ENCODE measurements at places on chromosomes 13 and 19.

DNA sequence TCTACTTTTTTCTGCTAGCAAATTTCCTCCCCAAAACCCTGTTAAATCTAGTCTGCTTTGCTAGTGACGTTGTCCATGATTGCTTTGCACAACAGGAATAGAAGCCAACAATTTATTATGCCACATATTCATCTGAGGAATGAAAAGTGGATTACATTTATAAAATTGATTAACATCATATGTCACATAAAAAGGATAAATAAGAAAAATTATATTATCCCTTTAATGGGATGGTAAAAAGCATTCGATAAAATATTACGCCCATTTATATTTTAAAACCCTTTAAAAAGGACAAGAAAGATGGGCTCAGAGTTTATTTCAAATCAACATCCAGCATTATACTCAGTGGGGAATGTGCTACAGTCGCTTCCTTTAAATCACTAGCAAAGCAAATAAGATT is 991.7 kb downstream of the DIAPH3 start:
- DNase-seq, result no peak

- DNase-seq, result no peak
These were observed 11.8 kb downstream of the FXYD5 start for GRCh38 chr19:35166100-35167063.

- no peak for DNase-seq
These were observed 218.7 kb downstream of the POSTN start for GRCh38 chr13:37379841-37380240.

DNA sequence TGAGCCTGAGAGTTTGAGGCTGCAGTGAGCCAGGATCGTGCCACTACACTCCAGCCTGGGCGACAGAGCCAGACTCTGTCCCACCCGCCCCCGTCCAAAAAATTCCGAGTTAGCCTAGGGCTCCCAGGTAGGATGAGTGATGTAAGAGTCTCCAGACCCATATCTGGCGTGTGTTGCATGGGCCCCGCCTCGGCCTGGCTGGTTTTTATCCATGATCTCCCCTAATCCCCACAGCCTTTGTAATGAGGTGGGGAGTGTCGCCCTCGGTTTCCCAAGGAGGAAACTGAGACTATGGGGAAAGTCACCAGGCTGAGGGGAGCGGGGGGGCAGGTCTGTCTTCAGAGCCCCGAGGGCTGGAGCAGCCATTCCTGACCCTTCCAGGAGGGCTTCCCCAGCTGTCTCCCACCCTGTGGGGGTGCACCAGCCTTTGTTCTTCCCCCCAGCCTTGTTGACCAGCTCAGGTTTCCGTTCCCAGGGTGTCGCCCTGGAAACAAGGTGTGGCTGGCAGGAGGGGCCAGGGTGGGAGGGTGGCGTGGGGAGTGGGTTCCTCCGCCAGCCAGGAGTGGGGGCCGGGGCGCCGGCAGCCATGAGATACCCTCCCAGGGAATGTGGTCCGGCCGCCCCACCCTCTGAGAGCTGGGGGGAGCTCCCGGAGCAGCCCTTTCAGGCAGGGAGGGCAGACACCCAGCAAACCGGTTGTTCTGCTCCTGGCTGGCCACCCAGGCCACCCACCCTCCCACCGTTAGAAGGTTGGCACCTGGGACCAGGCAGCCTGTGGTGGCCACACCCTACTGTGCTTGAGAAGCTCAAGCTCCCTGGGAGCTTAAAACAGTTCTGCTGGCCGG is 11.5 kb downstream of the MYH14 start:
- no peak for DNase-seq

GRCh38 chr13:109205315-109205714 is 575.9 kb downstream of the MYO16 start:
- DNase-seq, result no peak

- DNase-seq, result no peak
These were observed 56.7 kb downstream of the ZNF536 start for GRCh38 chr19:30428844-30429243.

DNA sequence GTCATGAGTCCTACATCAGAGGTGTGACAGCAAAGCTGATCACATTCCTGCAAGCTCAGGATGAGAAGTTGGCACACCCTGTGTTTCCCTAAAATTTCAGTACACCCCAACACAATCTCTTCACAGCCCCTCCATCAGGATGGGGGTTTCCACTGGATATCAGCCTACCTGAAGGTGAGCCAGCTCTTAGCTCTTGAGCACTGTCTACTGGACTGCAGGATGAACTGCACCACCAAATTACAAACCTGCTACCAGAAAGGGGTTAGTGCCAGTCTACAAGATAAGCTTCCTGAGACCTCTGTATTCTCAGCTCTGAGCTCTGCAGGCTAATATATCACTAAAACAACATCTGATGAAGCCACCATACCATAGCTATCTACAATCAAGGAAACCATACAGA is 1616.2 kb upstream of the SPRY2 start:
- DNase-seq, result no peak

- no peak for DNase-seq
These were observed 391 bp downstream of the ZNF761 start for GRCh38 chr19:53432088-53432661.

GRCh38 chr13:58906329-58907007 is 1257.3 kb downstream of the DIAPH3 start:
- no peak for DNase-seq

GRCh38 chr13:73177916-73178565 is 119.2 kb downstream of the KLF5 start:
- DNase-seq, result no peak

DNA sequence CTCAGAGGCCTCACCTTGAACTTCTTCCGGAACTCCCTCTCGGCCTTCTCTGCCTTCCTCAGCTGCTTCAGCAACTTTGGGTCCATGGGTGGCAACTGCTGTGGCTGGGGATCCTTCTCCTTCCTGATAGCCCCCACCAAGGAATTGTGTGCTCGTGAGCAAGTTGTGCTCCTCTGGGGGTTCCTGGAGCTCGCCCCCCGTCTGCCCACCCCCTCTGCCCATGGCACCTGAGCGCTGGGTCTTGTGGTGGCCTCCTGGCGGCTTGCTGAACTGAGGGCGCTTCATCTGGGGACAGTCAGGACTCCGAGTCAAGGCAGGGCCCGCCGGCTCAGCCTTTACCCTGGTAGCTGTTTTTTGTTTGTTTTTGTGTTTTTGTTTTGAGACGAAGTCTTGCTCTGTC is 11.6 kb downstream of the PRAM1 start:
- DNase-seq, result no peak

- no peak for DNase-seq
These were observed 158.1 kb downstream of the IRS2 start for GRCh38 chr13:109628251-109628699.

- DNase-seq, result no peak
These were observed 764 bp downstream of the ZNF626 start for GRCh38 chr19:20660473-20661140.

DNA sequence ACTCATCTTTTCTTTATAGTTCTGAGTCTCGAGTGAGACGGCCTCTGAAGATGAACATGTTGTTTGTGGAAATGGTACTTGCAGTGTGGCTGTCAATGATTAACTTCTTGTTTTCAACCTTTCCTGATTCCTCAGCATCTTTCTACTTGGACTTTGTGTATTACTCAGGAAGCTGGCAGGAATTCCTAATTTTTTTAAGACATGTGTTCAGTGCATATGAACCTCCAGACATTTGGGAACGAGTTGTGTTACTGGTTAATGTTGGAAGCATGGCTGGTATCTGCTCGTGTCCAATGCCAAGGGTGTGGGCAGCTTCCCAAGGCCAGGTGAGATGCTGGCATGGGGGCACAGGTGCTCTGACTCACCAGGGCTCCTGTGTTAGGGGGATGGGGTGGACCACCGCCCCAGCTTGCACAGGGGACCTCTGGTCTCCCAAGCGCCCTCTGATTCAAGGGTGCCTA is 61.1 kb upstream of the MCF2L start:
- DNase-seq, result no peak

- peak; percentile 59 for DNase-seq
These were observed 966 bp downstream of the JUNB start for GRCh38 chr19:12792051-12792852.

GRCh38 chr13:38590230-38590629 is 96.6 kb upstream of the FREM2 start:
- DNase-seq, result no peak

- DNase-seq, result no peak
These were observed 847.2 kb upstream of the GPC6 start for GRCh38 chr13:92379371-92379770.

DNA sequence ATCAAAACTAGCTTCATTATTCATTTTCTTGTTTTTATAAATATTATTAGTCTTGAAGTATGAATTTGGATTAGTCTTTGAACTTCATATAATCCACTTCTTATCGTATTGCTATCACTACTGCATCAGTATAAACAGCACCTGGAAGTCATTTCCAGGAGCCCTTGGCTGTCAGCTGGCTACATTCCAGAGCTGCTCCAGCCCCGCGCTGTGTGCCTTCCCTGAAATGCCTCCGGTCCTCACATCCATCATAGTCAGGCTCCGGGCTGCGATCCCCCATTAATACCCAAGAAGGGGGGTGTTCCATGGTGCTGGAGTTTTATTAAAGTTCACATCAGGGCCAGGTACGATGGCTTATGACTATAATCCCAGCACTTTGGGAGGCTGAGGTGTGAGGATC is 124.3 kb upstream of the GJB6 start:
- no peak for DNase-seq

- DNase-seq, result no peak
These were observed 24.6 kb downstream of the CYP4F22 start for GRCh38 chr19:15532779-15533521.

DNA sequence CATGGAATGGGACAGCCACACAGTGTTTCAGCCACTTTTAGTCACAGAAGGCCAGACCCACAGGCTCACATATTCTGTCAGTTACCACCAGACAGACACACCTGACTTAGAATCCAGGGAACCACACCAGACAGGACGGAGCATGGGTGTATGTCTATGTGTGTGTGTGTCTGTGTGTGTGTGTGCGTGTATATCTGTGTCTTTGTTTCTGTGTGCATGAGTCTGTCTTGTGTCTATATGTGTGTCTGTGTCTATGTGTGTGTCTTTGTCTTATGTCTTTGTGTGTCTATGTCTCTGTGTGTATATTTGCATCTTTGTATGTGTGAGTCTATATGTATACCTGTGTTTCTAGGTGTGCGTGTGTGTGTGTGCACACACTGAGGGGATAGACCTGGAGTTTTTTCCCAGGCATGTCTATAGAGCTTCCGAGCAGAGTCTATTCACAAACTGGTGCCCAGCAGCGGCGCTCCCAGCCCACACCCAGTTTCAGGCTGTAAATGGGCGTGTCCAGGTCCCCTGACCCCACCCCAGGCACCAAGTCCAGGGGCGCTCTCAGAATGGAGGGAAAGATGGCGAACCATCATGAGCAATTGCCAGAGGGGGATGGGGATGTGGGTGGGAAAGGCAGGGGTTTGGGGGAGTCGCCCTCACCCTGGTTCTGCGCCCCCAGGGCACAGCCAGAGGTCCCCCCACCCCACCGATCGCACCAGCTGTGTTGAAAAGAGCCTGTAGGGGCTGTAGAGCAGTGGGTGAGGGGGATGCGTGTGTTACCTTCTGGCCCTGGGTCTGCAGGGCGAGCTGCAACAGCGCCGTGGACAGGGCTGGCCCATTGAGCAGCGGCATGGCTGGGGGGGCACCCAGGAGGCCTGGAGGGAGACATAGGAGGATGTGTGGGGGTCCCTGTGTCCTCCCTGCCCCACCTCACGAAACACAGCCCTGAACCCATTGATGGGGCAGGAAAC is 6.3 kb upstream of the FDX2 start:
- no peak for DNase-seq

DNA sequence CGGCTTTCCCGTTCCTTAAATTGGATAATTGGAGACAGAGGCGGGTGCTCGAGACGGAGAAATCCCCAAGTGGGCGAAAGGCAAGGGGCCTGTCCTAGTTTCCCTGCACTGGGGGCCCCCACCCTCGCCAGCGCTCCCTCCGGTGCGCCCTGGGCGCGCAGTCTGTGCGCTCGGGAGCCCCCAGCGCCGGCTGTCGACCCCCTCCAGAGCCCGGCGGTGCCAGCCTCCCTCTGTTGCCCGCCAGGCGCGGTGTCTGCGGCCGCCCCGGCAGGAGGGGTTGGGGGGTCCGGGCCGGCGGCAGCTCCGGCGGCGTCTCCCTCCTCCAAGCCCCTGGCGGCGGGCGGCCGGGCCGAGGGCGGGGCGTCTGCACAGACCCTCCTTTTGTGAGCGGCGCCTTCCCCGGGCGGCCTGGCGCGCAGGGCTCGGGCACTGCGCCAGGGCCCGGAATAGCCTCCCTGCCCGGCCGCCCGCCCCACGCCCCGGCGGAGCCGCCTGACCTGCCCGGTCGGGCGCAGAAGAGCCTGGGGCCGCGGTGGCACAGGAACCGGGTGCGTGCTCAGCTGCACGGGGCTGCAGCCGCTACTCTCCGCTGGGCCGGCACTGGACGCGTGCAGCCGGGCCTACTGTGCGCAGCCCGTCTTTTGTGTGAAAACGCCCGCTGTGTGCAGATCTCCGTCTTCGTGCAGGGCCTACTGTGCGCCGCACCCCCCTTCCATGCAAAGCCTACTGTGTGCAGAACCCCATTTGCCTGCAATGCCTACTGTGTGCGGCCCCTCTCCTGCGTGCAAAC is 13.2 kb downstream of the GADD45B start:
- no peak for DNase-seq

DNA sequence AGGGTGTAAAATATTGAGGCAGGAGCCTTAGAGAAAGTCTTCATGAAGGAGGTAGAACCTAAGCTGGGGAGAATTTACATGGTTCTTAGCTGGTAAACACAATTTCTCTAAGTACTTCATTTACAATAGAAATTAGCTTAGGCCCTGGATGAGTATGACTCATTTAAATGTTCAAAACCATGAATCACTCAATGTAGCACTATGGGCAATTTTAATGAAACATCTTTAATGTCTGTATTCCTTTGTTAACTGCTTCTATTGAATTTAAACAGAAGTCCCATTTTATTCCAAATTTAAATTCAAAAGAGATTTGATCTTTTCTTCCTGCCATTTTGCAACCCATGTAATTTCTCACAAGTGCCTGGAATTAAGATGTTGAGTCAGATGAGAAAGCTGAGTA is 252.1 kb downstream of the RFC3 start:
- DNase-seq, result no peak

GRCh38 chr13:45391926-45392325 is 26.2 kb downstream of the SLC25A30 start:
- DNase-seq, result no peak

DNA sequence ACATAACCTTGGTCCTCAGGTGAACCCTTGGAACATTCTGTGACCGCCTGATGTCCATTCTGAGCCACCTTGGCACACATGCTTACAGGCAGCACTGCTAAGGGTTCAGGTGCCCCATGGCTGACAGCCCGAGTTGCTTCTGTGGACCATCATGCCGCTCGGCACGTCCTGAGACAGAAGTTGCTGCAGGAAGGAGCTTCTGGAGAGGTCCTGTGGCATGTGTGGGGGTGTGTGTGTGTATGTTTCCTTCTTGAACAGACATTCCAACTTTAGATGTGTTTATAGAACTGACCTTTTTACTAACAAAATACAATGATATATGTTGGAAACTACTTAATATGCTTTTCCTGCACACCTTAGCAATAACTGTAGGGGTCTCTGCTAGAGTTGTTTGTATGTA is 4.8 kb upstream of the C1QTNF9 start:
- no peak for DNase-seq

DNA sequence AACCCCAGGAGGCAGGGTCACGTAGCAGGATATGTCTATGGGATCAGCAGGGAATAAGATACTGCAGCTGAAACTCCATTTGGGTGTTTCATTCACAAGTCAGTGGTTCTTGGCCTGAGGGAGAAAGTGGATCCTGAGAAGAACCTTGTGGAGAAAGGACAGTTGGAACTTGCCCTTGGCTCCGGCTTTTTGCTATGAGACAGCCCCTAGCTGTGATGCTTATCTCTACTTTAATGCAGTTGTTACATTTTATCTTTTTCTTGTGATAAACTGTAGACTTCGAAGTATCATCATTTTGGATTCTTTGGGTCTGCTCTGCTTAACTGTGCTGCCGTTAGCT is 6.0 kb upstream of the SCEL start:
- no peak for DNase-seq

- DNase-seq, result no peak
These were observed 319.5 kb upstream of the OBI1 start for GRCh38 chr13:78978381-78978998.
